ENCODE measurements at places on chromosomes 12 and 14. TPM values are rescaled to one million over a fixed set of nuclear protein-coding genes. Genes with fewer than 3 reads are reported as not detected.

The CLEC2B gene
- 24.8 TPM for total RNA-seq

The DCN gene
- 843 TPM for total RNA-seq

The KCNC2 gene
- not detected for total RNA-seq

The C3AR1 gene
- 62.1 TPM for total RNA-seq

GRCh38 chr12:117980616-117981015, 11.8 kb upstream of the KSR2 start:
- H3K27me3 ChIP-seq = peaks cover 4% of the 10 kb centered on the region
- no peak overlapping the region for H3K27ac ChIP-seq
- no peak overlapping the region for H3K4me3 ChIP-seq
- no peaks in the 10 kb centered on the region for H3K4me1 ChIP-seq
- no peak for DNase-seq
- H3K36me3 ChIP-seq = no peaks in the 10 kb centered on the region

- peaks cover 8% of the 10 kb centered on the region for H3K4me1 ChIP-seq
- no peak for DNase-seq
- H3K27me3 ChIP-seq = peaks cover 35% of the 10 kb centered on the region
- no peak overlapping the region for H3K27ac ChIP-seq
- no peaks in the 10 kb centered on the region for H3K36me3 ChIP-seq
- no peak overlapping the region for H3K4me3 ChIP-seq
These were observed 817 bp upstream of the KRT4 start for GRCh38 chr12:52814710-52815155.

- no peaks in the 10 kb centered on the region for H3K4me1 ChIP-seq
- no peaks in the 10 kb centered on the region for H3K36me3 ChIP-seq
- no peak overlapping the region for H3K27ac ChIP-seq
- no peaks in the 10 kb centered on the region for H3K27me3 ChIP-seq
- no peak for DNase-seq
- no peak overlapping the region for H3K4me3 ChIP-seq
These were observed 30.8 kb downstream of the BBOF1 start for GRCh38 chr14:74049876-74050495.

The TSPAN9 gene
- total RNA-seq = 61.1 TPM

The SYNE3 gene
- 22.4 TPM for total RNA-seq

The CDCA4 gene
- total RNA-seq = 6.9 TPM

Data from lower lobe of right lung (tissue), 2 donors.